ENCODE measurements at places on chromosomes 2 and 18. TPM values are rescaled to one million over a fixed set of nuclear protein-coding genes. Genes with fewer than 3 reads are reported as not detected.
A peak's percentile ranks its signal among the peaks of the same experiment; 100 is the strongest.

DNA sequence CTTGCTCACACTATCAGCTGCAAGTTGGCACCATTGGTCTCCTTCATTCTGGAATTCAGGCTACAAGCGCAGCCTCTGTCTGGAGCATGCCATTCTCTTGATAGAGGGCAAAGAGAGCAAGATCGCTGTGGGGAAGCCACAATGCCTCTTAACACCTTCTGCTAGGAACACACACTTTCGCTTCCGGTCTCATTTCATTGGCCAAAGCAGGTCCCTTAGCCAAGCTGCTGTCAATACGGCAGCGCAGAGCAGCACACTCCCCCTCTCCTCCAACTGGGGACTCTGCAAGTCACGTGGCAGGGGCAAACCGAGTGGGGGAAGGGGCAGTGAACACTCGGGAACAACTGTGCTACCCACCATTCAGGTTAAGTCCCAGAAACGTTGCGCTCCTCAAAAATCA, 98.1 kb downstream of the MMADHC start:
- ATAC-seq: no peak

DNA sequence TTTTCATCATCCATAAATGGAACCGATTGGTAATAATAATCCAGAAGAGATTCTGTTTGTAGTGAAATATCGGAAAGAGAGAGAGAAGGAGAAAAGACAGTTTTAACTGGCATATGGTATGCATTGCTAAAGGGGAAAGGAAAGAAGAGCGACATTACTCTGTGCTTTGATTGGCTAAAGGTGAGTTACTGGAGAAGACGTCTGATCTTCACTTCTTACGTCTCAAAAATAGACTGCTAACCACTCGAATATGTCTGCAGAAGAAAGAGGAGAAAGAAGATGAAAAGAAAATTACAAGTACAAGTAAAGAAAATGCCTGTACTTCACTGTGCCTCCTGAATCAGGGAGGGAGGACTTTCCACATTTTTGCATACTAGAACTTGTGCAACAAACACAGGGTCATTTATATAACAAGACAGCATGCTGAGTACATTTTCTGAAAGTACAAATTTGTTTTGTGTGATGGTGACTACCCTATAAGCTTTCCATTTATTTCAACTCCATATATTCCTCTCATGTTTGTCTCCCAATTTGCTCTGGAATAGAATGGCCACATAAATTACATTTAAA, 787.2 kb downstream of the RNF144A start:
- no peak for ATAC-seq

The LNPK gene
- total RNA-seq: 38.6 TPM

DNA sequence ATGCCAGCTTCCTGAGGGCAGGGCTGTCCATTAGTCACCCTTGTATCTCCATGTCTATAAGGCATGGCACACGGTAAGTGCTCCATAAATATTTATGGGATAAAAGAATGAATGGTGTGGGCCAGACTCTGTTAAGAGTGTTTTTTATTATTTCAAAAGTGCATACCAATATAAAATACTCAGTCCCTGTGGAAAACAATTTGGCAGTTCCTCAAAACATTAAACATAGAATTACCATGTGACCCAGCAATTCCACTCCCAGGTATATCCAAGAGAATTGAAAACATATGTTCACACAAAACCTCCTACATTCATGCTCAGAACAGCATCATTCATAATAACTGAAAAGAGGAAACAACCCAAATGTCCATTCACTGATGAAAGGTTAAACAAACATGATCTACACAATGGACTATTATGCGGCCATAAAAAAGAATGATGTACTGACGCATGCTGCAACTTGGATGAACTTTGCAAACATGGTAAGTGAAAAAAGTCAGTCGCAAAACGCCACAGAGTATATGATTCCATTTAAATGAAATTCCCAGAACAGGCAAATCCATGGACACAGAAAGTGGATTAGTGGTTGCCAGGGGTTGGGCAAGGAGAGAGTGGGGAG, 69.1 kb upstream of the TCF7L1 start:
- ATAC-seq: no peak

GRCh38 chr2:43391201-43391877, 164.9 kb upstream of the ZFP36L2 start:
- no peak for ATAC-seq

The INSIG2 gene
- total RNA-seq: 24.3 TPM

GRCh38 chr2:20136149-20136548, 84.7 kb upstream of the LAPTM4A start:
- ATAC-seq: no peak

DNA sequence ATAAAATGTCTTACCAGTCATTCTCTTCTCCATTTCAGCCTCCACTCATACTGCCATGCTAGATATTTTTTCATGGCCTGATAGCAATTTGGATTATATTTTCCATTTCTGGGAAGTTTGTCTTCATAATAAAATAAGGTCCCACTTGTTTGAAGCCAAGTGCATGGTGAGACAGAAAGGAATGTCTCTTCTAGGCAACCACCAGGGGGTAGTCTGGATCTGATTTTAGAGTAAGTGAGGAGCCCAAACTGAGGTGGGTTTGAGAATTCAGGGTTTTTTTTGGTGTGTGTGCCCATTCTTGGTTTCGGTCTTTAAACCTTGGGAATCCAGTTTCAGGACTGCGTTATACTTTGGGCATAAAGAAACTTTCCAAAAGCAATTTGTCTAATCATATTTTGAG, 315.5 kb downstream of the RPRM start:
- ATAC-seq: no peak

DNA sequence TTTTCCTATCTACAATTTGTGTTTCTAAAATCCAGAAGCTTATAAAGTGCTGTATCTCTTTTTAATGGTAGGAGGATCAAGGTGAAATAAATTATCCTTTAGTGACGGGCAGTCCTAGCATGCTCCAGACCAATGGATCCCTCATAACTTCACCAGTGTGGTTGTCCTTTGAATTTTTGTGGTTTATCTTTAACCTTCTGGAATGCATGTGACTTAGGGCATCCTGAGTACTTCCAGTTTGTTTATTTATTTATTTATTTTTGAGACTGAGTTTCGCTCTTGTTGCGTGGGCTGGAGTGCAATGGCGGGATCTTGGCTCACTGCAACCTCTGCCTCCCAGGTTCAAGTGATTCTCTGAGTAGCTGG, 40.4 kb downstream of the NUP35 start:
- ATAC-seq: no peak

GRCh38 chr2:139492131-139492680, 712.0 kb upstream of the NXPH2 start:
- ATAC-seq: peak; percentile 96

DNA sequence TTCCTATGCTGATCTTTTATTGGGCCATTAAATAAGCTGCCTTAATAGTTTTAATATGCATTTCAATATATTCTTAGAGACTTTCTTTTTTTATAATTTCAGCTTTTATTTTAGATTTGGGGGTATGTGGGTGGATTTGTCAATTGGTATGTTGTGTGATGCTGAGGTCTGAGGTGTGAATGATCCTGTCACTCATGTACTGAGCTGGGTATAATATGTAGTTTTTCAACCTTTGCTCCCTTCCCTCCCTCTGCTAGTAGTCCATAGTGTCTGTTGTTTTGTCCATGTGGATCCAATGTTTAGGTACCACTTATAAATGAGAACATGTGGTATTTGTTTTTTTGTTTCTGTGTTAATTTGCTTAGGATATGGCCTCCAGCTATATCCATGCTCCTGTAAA, 35.5 kb upstream of the PROKR1 start:
- no peak for ATAC-seq

The CAPN13 gene
- 0.87 TPM for total RNA-seq

The CHRNA1 gene
- total RNA-seq: 1.1 TPM

The DYSF gene
- total RNA-seq: 3.4 TPM

DNA sequence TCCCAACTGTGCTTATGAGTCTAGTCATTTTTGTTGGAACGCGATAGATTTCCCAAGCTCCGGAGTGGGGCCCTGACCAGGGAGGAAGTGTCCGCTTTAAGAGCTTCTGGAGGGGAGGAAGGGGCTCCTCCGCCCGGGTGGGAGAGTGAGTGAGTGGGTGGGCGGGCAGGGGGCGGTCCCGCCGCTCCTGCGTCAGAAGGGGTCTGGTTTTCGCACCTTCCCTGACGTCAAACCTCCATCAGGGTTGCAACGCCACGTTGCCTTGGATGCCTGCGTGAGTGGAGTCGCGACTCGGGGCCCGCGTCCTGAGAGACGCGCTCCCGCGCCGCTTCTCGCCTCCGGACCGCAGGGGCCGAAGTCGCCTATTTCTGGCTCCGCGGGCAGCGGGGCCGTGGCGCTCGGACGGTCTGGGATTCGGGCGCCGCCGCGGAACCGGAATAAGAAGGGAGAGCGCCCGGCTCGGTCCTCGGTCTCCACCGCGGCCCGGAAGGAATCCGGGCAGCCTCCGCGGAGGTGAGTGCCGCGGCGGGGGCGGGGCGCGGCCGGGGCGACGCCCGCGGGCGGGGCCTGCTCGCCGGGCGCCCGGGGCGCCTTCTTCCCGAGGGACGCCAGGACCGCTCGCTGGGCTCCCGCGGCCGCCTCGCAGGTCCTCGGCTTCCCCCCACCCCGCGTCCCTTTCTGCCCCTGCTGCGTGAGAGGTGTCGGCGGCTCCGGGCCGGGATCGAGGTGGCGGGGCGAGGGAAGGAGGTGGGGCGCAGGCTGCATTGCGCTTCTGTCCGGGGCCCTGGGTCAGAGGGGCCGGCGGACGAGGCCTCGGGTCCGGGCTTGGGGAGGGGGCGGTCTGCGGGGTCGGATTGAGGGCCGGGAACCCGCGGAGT, at the start of gene ZDBF2:
Gene ZDBF2, plus strand, starts transcription at position 230 of the 878 bp plus-strand sequence. CDS start 7,187 bp downstream, outside the sequence.
- peak; percentile 89 for ATAC-seq

GRCh38 chr2:118851650-118852049, 4.2 kb upstream of the EN1 start:
- no peak for ATAC-seq

The MAP3K19 gene
- total RNA-seq: 0.87 TPM

The REG3G gene
- not detected for total RNA-seq

The C2orf78 gene
- 0.15 TPM for total RNA-seq

The LIMS4 gene
- total RNA-seq: 0.21 TPM

DNA sequence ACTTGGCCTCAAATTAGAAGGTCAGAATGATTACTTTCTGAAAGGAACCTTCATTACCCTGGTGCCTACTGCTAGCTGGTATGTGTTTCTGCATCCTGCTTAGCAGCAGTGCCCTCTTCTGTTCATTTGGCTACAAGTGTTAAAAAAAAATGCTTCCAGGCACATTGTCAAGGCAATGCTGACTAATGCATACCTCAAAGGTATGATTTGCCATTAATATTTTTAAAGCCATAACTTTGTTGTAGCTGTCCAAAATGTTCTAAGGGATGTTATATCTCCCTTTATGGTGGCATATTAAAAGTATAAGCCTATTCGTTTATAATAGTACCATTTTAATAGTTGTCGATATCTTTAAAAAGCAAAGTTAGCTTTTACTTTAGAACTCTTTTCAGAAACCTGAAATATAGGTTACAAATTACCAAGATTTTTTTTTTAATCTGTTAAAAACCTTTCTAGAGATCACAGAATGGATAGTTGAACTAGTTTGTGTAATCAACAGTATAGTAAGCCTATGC, 52.0 kb upstream of the FAM171B start:
- peak; percentile 95 for ATAC-seq

The LHCGR gene
- 0.38 TPM for total RNA-seq
